ENCODE measurements at places on chromosomes 4 and X.

DNA sequence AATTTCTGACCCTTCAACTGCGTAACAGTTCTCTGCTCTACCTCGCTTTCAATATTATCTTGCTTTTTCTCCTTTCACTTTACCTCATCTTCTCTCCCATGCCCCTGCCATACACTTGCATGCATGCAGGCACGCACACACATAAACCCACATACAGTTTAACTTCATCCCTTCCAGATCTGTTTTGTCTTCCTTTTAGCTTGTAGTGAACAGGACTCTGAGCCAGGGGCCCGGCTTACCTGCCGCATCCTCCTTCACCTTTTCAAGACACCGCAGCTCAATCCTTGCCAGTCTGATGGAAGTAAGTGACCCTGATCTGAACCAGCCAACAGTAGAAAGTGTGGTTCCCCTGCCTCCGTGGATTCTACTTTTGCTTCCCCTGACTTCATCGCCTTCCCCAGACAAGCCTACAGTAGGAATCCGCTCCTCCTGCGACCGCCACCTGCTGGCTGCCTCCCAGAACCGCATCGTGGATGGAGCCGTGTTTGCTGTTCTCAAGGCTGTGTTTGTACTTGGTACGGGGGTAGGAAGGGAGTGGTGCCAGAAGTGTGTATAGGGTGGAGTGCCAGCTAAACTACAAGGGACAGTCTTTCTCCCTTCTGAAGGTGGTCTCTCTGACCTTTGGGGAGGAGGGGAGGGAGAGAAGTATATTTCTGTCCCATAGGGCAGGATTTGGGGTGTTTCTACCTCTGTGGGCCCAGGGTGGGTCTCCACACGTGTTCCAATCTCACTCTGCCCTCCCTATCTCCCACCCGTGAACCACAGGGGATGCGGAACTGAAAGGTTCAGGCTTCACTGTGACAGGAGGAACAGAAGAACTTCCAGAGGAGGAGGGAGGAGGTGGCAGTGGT, 10.7 kb downstream of the MED12 start:
- peak; percentile 55 for DNase-seq

GRCh38 chr4:1043651-1044468, 32.4 kb downstream of the FGFRL1 start:
- peak; percentile 18 for DNase-seq

DNA sequence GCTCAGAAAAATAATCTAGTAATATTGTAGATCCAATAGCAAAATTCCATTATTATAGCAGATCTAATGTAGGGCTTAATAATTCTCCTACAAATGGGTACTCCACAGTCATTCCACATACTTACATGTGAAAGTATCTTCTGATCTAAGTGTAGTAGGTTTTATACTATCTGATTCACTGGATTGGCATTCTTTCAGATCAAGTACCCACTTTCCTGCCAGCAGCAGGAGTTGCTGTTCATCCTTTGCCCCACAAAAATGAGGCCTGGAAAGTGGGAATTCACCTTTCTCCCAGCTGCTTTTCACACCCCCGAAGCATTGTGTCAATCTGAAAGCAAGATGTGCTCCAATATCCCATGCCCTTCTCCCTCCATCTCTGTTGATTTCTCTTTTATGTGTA, 77.1 kb upstream of the RXFP1 start:
- no peak for DNase-seq

DNA sequence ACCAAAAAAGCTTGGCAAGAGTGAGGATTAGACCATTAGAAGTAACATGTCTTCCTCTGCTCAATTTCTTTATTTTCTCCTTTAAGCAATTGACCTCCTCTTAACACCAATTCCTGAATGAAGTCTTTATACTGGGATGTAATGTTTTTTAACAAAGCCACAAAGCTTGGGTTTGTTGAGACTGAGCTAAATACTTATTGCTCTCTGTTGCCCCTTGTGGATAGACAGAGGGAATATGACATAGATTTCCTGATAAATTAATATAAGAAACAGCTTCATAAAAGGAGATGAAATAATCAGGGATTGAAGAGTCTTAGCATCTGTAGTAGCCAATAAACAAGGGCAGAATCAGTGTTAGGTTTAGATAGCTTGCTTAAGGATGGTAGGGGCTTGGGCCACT, 57.6 kb downstream of the CCDC160 start:
- no peak for DNase-seq

DNA sequence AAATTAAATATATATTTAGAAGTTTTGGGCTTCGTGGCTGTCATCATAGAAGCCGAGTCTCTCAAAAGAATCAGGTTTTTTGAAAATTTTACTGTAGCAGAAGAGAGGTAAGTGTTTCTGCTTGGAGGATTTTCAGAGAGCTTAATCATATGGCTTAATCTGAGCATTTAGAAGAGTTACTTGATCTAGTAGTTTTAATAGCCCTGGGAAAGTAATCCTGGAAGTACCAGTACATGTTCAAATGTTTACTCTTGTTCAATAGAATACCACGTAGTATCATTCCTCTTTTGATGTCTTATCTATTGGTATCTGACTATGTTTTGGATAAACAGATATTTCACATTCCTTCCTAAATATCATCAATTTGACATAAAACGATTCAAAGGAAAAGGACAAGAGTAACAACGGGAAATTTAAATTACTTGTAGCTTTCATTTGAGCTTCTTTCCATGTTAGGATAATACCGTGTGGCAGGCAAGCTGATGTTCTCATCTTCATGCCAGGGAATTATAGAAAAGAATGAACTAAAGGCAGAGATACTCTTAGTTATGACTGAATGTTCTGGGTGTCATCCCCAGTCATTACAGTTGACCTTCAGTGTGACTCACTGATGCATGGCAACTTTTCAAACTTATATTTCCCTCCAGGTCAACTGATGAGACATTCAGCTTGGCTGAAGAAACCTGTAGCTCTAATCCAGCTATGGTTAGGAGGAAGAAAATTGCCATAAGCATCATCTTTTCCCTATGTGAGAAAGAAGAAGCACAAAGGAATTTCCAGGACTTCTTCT, 89.8 kb downstream of the FNIP2 start:
- no peak for DNase-seq

Measured in stimulated activated CD8-positive, alpha-beta memory T cell treated with anti-CD3 and anti-CD28 coated beads, Interleukin-4, amount 100 ng/mL, for 4 hours (primary cell).